GM19239 (cell line): ENCODE measurements at places on chromosomes 3 and 15.

- DNase-seq: no peak
Measured at GRCh38 chr15:75234191-75234810, 23.8 kb upstream of the GOLGA6C start.

- no peak for DNase-seq
Measured at GRCh38 chr15:87704276-87704675, 552.3 kb downstream of the NTRK3 start.

- no peak for DNase-seq
Measured at GRCh38 chr3:99731499-99731898, 86.2 kb upstream of the CMSS1 start.

GRCh38 chr3:171833789-171834460 lies 9.2 kb upstream of the TMEM212 start:
- DNase-seq: no peak

- DNase-seq: no peak
Measured at GRCh38 chr15:63973212-63974009, 72.9 kb downstream of the DAPK2 start.

- DNase-seq: no peak
Measured at GRCh38 chr15:71232411-71232810, 117.1 kb downstream of the THSD4 start.

DNA sequence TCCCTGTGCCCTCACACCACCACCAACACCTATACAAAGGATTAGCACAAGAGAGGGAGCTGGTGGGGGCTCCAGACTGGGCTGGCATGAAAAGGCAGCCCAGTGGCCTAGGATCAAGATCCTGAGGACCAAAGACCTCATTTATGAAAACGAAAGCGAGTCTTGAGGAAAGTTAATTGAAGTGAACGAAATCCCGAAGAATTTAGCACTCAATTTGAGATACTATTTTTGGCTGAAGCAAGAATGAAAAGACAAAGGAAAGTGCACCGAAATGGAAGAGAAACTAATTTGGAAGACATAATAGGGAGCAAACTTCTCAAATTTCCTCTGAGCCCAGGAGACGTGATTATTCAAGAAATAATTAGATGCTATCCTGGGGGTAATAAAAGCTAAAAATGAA lies 68.7 kb upstream of the SLC6A11 start:
- DNase-seq: no peak

GRCh38 chr3:179613807-179614206 lies 9.2 kb downstream of the NDUFB5 start:
- no peak for DNase-seq

DNA sequence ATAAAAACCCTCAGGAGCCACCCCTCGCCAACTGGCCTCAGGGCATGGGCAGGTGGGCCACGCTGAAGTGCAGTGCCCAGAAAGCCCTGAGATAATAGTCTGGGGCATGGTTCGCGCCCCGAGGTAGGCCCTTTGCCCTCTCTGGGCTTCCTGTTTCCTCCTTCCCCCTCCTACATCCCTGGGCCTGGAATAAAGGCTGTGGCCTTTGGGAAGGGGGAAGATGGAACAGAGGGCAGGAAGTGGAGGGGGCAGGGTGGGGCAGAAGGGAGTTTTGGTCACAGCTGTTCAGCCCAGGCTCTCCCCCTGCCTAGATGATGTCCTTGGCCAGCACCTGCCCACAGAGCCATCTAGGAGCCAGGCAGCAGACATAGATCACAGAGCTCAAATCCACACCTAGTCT lies 11.3 kb downstream of the CSRNP1 start:
- no peak for DNase-seq

- no peak for DNase-seq
Measured at GRCh38 chr15:93417631-93418030, 328.6 kb upstream of the RGMA start.
